ENCODE measurements at places on chromosomes 1 and 21.

DNA sequence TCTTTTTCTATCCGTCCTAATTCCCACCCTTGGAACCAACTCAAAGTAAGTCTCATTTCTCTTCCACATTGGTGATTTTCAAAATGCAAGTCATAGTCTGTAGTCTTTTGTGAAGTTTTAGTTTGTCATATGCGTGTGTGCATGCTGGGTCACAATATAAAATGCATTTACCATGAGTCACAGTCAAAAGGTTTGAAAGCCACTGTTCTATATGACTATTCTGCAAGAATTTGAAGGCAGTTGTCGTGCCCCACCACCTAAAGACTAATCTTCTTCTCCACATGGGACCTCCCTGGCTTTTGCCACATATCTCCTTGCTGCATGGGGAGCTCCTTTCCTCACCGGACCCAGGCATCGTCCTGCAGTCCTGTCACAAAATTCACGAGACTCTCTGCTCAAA lies 1.6 kb downstream of the STPG1 start:
- peak; percentile 81 for DNase-seq

- peak; percentile 80 for DNase-seq
Measured at GRCh38 chr1:83619170-83619896, 379.6 kb downstream of the TTLL7 start.

GRCh38 chr1:26541431-26541815 lies 11.9 kb downstream of the RPS6KA1 start:
- no peak for DNase-seq

GRCh38 chr1:58914925-58915324 lies 131.1 kb upstream of the JUN start:
- no peak for DNase-seq

GRCh38 chr1:36365381-36365780 lies 20.3 kb downstream of the STK40 start:
- peak; percentile 69 for DNase-seq

GRCh38 chr1:117664314-117664713 lies 58.5 kb downstream of the TENT5C start:
- DNase-seq = no peak

- peak; percentile 65 for DNase-seq
Measured at GRCh38 chr21:35197191-35197590, 148.1 kb upstream of the RUNX1 start.

DNA sequence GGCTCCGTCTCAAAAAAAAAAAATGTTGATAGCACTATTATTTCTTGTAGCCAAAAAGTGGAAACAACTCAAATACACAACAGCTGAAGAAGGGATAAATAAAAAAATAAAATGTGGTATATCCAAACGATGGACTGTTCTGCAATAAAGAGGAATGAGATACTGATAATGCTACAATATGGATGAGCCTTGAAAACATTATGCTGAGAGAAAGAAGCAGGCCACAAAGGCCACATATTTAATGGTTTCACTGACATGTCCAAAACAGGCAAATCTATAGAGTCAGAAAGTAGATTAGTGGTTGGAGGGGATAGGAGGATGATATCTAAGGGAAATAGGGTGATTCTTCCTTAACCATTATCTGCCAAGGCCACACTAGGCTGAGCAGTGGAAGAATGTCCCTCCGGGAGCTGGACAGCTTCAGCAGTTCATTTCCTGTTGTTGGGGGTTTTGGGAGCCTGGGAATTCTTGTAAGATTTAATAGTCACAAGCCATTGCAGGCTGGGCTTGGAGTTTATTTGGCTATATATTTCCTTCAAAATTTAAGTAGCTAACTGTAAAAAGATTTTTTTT lies 53.5 kb downstream of the ST3GAL3 start:
- peak; percentile 27 for DNase-seq
